ENCODE measurements at places on chromosomes 2 and 18. TPM values are rescaled to one million over a fixed set of nuclear protein-coding genes. Genes with fewer than 3 reads are reported as not detected.

DNA sequence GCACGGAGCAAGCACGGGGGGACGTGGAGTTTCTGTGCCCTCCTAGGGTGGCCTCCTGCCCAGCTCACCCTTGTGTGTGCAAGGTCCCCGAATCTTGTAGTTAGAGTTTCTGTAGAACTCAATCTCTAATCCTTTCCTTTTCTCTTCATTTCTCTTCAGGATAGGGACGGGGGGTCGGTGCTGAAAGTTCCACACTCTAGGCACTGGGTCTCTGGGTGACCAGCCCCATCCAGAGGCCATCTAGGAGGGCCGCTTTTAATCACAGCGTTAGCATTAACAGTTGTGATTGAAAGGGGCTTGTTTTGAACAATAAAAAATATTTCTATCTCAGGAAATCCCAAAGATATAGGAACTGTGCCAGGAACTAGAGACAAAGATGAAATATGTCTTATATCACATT lies 10.5 kb downstream of the SOCS6 start:
- DNase-seq, result no peak

- no peak for DNase-seq
These were observed 24.2 kb downstream of the PSMD14 start for GRCh38 chr2:161332371-161332967.

GRCh38 chr2:230220347-230220969 lies 674 bp upstream of the SP110 start:
- DNase-seq, result no peak

The B3GNT7 gene
- 2.7 TPM for total RNA-seq

Measured in tibial nerve (tissue), 4 donors.